CD4-positive, alpha-beta memory T cell (primary cell): ENCODE measurements at places on chromosomes 16 and 17.

GRCh38 chr16:65309354-65309753 lies 187.5 kb upstream of the CDH11 start:
- DNase-seq: no peak

- no peak for DNase-seq
Observed at GRCh38 chr17:80272366-80272765, 11.7 kb downstream of the RNF213 start.

GRCh38 chr17:64328859-64329531 lies 61.7 kb downstream of the PECAM1 start:
- DNase-seq: no peak

DNA sequence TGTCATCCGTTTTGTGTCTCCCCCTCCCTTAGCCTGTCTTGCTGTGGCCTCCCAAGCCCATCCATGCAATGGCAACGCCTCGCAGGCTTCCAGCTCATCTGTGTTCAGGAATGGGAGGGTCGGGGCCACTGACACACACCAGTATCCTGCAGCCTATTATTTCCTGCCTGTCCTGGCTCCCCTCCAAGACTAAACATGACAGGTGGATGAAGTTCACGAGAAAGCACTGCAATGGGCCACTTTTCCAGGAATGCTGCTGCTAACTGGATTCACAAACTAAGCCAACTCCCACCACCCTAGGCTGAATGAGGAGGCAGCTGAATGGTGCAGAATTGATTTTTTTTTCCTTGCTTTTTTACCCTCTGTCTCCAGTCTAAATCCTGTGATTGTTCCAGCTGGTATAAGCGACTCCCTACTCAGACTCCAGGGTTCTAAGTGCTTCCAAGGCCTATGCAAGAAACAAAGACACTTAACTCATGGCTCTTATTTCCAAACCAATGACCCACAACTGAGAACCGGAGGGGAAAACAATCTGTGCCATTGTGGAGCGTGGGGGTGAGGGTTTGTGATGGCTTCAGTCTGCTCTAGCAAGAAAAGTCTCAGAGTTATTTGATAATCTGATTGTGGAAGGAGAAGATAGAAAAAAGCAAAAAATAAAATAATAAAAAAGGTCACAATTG lies 23.3 kb downstream of the TMEM100 start:
- DNase-seq: no peak

GRCh38 chr16:72889616-72890582 lies 158.0 kb downstream of the ZFHX3 start:
- DNase-seq: no peak

- DNase-seq: no peak
Observed at GRCh38 chr17:80116276-80116920, 15.0 kb downstream of the GAA start.

DNA sequence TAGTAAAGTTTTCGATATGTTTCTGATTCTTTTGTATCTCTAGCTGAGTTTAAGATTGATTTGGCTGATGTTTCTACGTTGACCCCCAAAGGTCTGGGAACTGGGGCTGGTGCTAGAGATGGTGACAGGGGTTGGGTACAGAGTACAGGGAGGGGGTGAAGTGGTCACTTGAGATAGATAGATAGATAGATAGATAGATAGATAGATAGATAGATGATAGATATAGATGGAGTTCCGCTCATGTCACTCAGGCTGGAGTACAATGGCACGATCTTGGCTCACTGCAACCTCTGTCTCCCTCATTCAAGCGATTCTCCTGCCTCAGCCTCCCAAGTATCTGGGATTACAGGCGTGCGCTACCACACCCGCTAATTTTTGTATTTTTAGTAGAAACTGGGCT lies 1.8 kb upstream of the FBRS start:
- no peak for DNase-seq

DNA sequence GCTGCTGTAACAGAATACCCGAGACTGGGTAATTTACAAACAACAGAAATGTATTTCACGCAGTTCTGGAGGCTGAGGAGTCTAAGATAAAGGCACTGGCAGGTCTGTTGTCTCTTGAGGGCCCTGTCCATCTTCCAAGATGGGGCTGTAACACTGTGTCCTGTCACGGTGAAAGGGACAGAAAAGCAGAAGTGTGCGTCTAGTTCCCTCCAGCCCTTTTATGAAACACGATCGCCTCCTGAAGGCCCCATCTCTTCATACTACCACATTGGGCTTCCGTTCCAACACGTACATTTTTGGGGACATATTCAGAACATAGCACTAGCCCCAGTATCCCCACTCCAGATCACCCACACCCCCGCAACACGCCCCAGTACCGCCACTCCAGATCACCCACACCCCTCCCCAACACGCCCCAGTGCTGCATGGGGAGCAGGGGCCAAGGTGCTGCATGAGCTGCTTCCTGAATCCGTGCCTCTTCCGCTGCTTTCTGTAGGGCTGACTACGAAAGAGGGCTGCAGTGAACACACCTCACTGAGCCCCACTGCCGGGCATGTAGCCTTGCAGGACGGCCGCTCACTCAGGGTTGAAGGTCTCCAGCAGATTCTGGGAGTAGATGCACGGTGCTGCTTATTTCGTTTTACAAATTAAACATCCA lies 91.9 kb downstream of the RPTOR start:
- DNase-seq: no peak

DNA sequence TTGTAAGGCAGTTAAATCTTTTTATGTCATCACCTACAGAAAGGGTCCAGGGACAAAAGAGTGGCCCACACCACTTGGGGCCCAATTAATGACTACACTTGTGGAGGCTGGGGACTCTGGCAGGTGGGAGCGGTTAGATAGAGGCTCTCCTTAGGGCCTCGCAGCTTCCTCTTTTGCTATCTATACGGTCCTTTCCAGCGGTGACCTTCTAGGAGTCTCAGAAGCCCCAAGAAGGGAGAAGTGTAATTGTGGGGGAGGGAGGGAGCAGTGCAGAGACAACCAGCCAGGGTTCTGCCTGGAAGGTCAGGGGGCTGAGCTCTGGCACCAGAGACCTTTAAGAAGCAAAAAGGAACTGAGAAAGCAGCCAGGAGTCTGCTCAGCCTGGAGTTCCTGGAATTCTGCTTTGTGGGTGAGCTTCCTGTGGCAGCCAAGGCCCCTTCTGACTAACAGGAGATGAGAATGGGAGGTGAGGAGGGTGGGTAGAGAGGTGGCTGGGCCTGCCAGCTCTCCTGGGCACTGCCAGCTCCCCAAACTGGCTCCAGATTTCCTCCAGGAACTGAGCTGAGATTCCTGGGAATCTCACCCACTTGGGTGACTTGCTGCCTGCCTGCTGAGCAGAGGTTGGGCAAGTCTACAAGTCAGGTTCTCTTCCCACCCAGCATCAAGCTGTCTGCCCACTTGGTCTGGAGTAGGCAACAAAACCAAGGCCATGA lies 16.3 kb upstream of the MAP3K14 start:
- no peak for DNase-seq

DNA sequence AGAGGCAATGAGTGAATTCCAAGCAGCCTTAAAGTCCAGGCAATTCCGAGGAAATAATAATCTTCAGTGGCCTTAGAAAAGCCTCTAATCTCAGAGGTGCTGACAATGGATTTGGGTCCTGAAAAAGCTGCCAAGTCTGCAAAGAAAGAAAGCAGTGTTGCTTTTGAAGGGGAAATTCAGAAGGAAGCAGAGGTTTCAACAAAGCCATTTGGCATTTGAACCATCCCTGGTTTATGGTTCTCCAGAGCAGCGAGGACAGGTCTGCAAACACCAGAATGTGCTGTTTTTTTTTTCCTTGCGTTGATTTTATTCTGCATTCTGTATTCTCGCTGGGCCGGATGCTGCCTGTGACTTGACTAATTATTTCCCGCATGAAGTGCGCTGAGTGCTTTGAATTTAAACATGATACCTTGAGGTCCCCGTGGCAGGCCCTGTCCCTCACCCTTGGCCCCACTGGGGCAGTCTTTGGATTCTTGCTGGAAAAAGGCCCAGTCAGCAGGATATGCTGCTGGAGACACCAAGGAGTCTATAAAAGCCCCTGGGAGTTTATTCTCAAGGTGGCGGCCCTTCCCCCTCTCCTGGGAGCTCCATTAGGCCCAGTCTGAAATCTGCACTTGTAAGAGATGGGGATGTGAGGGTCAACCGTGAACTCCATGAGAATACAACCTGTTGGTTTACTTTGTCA lies 338.3 kb downstream of the HAPSTR1 start:
- no peak for DNase-seq
